ENCODE measurements at places on chromosomes 16 and 17.

DNA sequence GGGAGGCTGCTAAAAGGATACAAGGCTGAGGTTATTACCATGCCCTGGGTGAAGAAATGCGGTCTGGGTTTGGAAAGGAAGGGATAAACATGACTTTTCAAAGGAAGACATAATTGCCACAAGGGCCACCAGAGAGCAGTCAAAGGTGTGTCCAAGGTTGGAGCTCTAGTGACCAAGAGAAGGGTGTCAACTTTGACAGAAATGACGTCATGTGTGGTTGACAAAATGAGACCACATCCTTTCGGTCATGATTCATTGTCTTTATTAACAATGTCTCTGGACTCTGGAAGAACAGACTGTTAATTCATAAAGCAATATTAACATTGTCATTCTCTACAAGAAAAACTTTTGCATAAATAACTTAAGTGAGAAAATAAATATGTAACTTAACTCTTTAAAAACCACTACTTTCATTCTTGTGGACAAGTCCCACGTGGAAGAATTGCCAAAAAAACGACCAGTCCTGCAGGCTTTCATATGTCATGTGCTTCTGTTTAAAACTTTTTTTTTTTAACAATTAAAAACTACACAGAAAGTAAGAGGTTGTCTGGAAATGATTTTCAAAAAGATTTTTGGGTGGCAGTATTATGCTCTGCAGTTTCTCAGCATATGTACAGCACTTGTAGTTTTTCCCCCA, 5.0 kb downstream of the SOST start:
- no peak for DNase-seq

- no peak for DNase-seq
These were observed 22.9 kb downstream of the SLFN12L start for GRCh38 chr17:35514564-35514963.

DNA sequence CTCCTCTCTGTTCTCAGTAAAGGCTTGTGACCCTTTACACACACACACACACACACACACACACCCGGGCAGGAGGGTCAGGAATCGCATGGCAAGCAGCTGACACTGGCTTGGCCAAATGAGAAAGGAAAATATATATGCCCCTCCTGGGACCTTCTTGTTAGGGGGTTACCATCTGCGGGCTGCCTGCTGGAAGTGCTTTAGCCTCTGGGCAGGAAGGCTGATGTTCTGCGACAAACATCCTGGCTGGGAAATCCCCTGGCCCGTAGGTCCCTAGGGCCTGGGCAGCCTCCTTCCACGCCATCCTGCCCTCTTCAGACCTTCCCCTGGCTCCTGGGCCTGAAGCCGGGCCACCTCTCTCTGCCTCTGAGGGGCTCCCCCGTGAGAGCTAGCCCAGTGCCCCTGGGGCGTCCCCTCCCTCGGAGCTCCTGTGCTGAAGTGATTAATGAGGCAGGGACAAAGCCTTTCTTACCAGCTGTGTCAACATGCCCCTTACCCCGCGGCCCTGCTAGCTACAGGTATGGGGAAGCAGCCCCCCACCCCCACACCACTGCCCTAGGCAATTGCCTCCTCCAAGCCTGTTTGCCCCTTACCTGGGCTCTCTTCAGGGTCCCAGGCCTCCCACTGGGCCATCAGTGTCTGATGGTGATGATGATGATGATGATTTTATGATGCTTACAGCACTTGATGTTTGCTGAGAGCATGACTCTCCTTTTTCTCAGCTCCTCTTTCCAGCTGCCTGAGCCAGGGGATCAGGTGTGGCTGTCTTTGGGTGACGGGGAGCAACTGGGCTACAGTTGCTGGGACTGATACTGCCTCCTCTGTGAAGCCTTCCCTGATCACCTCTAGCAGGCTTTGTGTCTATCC, 32.8 kb upstream of the ETV4 start:
- no peak for DNase-seq

DNA sequence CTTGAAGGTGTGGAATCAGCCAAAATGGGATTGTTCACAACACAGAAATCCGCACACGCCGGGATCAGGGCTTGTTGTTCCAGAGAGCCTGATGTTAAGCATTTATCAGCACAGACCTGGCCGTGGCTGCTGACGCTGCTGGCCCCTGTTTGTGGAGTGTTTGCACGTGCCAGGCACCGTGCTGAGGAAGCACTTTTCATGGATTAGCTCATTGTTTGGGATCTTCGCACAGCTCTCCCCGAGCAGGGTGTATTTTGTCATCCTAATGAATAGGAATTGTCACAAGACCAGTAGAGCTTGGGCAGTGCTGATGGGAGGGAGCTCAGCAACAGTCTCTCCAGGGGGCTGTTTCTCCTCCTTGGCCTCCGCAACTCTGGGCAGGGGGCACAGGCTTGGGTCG, 160.4 kb upstream of the PLCG2 start:
- no peak for DNase-seq

- DNase-seq: no peak
These were observed 1.4 kb downstream of the PYDC1 start for GRCh38 chr16:31215287-31216162.

- no peak for DNase-seq
These were observed 175.8 kb upstream of the MAF start for GRCh38 chr16:79776243-79776847.

- DNase-seq: no peak
These were observed 9.3 kb downstream of the DPEP2 start for GRCh38 chr16:67990018-67990386.

Measured in activated CD4-positive, alpha-beta T cell treated with anti-CD3 and anti-CD28 coated beads, Interleukin-2, amount 10 ng/mL, durations not matched to agents 7 days and 5 days (primary cell).